ENCODE measurements at places on chromosomes 11 and 22. TPM values are rescaled to one million over a fixed set of nuclear protein-coding genes. Genes with fewer than 3 reads are reported as not detected.
A peak's percentile ranks its signal among the peaks of the same experiment; 100 is the strongest.

GRCh38 chr11:71358122-71358728 is 90.0 kb downstream of the DHCR7 start:
- no peaks in the 10 kb centered on the region for H3K36me3 ChIP-seq
- DNase-seq, result no peak
- H3K4me3 ChIP-seq, result no peak overlapping the region
- H3K27ac ChIP-seq, result no peak overlapping the region
- H3K27me3 ChIP-seq, result no peaks in the 10 kb centered on the region
- H3K4me1 ChIP-seq, result no peaks in the 10 kb centered on the region

DNA sequence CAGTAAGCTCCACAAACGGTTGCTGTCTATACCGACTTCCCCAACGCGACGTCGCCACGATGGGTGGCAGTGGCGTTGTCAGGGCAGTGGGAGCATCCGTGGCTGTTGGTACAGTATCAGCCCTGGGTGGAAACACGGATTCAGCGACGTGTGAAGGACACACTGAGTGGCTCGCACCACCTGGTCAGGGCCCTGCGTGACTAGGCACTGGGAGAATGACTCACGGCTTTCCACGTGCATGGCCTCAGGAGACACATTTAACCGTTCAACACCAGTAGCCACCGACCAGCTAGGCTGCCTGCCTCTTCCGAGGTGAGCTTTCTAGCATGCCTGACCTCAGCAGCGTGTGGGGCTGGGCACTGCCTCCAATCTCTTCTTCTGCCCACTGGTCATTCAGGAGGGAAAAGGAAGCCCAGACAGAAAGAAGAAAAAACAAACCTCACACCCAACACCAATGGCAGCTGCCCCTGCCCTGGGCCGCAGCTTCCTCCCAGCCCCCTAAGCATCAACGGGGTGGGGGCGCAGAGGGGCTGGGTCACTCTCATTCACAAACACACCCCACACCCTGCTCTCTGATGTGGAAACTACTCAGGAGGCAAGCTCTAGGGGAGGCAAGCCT is 59.0 kb downstream of the MYH9 start:
- peak overlapping the region; percentile 59 for H3K27ac ChIP-seq
- DNase-seq, result no peak
- no peaks in the 10 kb centered on the region for H3K27me3 ChIP-seq
- peaks cover 73% of the 10 kb centered on the region for H3K4me1 ChIP-seq
- peak overlapping the region; percentile 23 for H3K4me3 ChIP-seq
- peaks cover 93% of the 10 kb centered on the region for H3K36me3 ChIP-seq

DNA sequence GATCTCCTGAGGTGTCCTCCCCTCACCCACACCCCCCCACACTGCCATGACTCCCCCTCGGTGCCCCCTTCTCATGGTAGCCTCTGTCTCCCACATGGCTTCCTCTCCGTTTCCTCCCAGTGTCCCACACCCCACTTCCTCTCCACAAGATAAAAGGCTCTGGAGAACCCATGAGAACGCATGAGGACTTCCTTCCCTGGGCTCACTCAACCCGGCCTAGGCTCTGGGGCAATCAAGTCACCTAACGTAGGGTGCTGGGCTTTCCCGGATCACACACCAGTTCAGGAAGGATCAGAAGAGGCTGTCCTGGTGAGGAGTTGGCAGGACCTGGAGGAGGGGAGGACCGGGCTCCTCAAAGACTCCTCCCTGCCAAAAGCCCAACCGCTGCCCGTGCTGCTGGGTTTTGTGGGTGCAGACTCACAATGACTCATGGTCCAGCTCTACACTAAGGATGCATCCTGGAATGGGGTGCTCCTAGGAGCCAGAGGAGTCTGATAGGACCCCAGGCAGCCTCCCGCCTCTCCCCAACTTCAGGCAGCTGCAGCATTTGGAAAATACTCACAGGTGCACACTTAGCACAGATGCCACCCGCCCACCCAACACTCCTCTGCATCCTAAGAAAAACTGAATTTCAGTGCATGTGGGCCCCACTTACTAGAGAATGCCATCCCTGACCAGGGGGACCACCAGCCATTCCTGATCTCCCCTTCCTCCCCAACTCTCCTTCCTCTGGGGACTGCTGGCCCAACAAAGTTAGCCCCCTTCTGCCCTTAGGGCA is 21.0 kb downstream of the SLC22A12 start:
- peaks cover 14% of the 10 kb centered on the region for H3K4me1 ChIP-seq
- no peaks in the 10 kb centered on the region for H3K36me3 ChIP-seq
- no peaks in the 10 kb centered on the region for H3K27me3 ChIP-seq
- no peak overlapping the region for H3K27ac ChIP-seq

DNA sequence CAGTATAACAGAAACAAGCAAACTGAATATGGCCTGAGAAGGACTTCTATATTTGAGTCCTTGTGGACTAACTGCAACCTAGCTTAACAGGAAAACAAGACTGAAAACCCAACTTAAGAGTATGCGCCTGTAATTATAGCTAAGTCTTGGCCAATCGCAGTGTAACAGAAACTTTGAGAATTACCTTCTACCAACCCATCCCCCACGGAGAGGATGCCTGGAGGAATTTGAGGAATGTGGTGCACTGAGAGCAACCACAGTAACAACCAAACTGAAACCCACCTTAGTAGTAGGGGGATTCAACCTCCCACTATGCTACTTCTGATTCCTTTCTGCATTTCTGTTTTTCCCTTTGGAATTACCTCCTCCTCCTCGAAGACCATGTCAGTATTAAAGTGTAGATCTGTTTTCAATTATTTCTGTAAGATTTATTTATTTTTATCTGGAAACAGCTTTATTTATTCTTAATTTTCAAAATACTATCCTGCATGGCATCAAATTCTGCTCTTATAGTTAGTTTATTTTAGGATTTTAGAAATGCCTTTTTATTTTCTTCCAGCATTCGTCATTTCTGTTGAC is 393.6 kb downstream of the KCNA4 start:
- H3K27ac ChIP-seq, result no peak overlapping the region
- H3K4me1 ChIP-seq, result no peaks in the 10 kb centered on the region
- no peak overlapping the region for H3K4me3 ChIP-seq
- no peaks in the 10 kb centered on the region for H3K36me3 ChIP-seq
- H3K27me3 ChIP-seq, result no peaks in the 10 kb centered on the region

CARD18 gene
- not detected for total RNA-seq

OR5P2 gene
- total RNA-seq, result not detected

OR8D2 gene
- not detected for total RNA-seq

APLP2 gene
- 28.8 TPM for total RNA-seq
